ENCODE measurements at places on chromosomes 12 and 14.
A peak's percentile ranks its signal among the peaks of the same experiment; 100 is the strongest.

GRCh38 chr14:74459289-74459946 lies 33.4 kb upstream of the SYNDIG1L start:
- DNase-seq, result no peak

DNA sequence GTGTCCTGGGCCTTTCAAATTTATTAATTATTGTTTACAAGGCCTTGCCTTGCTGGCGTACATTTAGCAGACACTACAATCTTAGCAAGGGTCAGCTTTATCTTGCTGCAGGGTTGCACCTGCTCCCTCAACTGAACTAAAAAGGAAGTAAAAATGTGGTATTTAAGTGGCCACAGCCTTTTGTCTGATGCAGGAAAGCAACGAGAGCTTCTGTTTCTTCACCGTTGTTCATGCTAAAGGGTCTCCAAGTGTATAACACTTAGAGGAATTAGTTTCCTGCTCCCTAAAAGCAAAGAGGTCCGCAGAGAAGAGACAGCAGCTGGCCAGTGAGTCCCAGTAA lies 62.8 kb upstream of the EGLN3 start:
- no peak for DNase-seq

DNA sequence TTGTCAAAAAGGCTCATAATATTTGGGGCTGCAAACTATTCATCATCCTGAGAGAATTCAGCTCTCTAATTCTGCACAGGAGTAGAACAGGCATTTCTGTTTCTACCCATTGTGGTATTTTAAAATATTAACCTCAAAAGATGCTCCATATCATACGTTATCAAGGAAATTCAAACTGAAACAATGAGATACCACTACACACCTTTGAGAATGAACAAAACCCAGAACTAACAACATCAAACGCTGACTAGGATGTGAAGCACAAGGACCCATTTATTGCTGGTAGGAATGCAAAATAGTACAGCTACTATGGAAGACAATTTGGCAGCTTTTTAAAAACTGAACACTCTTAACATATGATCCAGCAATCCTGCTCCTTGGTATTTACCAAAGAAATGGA lies 171.8 kb downstream of the DUSP6 start:
- no peak for DNase-seq

DNA sequence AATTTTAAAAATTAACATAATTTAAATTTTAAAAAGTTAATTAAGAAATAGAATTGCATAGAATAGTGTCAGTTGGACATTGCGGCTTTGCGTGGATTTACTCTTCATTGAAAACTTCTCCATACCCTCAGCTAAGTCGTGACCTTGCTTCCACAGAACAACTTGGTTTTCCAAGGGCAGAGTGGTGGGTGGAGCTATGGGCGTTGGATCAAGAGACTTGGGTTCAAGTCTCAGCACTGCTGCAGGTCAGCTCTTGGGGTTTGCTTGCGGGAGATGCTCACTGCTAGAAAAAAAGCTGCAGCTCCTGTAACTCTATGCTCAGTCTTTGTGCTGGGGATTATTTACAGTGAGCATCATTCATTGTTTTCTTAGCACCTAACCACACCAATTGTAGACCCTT lies 133.7 kb downstream of the PRIMA1 start:
- DNase-seq, result no peak

GRCh38 chr12:108075561-108075960 lies 53.5 kb upstream of the WSCD2 start:
- no peak for DNase-seq

DNA sequence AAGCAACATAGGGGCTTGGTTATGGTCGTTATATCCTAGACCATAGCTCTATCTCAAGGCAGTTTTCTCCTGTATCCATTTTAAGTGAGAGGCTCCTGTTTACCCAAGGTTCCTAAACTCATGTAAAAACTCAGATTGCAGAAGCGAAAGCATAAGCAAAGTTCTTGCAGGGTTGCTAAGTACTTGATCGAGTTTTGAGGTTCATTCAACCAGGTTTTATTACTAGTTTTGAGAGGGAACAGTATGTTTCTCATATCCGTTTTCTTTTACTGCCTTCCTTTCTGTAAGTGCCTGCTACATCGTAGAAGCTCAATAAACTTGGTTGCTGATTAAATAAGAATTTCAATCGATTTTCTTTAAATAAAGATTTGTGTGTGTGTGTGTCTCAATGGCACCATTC lies 5.1 kb downstream of the AKAP3 start:
- no peak for DNase-seq

- DNase-seq, result peak; percentile 70
Measured at GRCh38 chr12:13864081-13864673, 117.2 kb downstream of the GRIN2B start.

DNA sequence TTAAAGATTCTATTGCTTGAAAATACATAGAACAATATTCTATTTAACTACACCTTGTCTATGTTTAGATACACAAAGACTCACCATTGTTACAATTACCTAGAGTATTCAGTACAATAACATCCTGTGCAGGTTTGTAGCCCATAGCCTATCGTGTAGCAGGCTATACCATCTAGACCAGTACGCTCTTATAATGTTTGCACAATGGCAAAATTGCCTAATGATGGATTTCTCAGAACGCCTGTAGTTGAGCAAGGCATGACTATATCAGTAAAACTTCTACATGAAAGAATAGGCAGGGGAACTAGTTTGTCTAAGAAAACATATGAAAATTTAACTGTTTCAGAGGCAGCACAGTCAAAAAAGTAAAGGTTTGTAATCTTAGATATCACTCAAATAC lies 375.9 kb downstream of the DAD1 start:
- DNase-seq, result no peak

DNA sequence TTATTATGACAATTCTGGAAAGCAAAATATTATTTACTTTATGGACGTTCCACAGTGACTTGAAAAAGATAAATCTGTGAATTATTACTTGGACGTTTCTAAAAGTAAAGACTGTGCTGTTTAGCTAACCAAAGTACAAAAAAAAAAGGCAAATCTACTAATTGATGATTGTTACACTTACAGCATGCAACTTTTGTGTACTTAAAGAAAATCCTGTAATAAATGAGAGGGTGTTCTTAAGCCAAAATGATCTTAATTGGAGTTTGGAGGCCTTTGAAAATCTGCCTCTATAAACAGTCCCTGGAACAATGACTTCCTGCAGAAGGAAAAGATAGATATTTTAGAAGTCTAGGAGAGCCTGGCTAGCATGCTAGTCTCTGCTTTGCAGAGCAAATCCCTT lies 434.0 kb upstream of the SYT1 start:
- no peak for DNase-seq

GRCh38 chr12:51025338-51025835 lies 797 bp downstream of the SLC11A2 start:
- DNase-seq, result peak; percentile 33

- DNase-seq, result peak; percentile 17
Measured at GRCh38 chr14:32710731-32711680, 227.7 kb upstream of the NPAS3 start.

- DNase-seq, result no peak
Measured at GRCh38 chr14:95253039-95253630, 66.6 kb downstream of the CLMN start.

GRCh38 chr14:21101802-21102413 lies 1.0 kb downstream of the TMEM253 start:
- no peak for DNase-seq

- DNase-seq, result no peak
Measured at GRCh38 chr12:49369411-49370145, 2.3 kb downstream of the SPATS2 start.

DNA sequence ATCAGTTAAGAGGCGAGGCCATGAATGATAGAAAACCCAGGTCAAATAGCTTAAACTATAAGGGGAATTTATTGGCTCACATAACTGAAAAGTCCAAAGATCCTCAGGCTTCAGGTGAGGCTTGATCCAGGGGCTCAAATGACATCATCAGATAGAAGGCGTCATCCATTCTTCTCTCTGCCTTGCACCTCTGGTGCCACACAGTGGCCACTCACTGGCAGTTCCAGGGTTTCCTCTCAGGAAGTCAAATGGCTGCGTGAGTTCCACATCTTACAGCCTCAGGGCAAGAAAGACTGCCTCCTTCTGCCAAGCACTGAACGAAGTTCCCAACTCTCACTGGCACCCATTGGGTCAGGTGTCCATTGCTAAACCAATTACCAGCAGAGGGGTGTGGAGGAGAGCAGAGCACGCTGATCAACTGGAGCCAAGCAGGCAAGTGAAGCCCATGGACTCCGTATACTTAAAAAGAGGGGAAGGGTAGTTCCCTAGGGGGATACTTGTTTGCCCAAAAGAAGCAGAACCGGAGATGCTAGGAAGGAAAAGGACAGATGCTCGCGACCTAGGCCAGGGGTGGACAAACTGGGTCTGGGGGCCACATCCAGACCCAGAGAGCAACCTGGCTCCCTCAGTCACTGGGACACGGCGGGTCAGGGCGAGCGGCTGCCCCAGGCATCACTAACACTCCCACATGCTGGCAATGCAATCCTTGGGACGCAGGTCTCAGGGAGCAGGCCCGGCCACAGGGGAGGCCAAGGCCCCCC lies 69.3 kb downstream of the SERPINA3 start:
- no peak for DNase-seq

GRCh38 chr12:46386877-46387629 lies 14.5 kb upstream of the SLC38A2 start:
- DNase-seq, result no peak

GRCh38 chr12:6917491-6918231 lies 3.3 kb downstream of the ENO2 start:
- no peak for DNase-seq

GRCh38 chr12:131910302-131911027 lies 16.0 kb downstream of the ULK1 start:
- no peak for DNase-seq

- DNase-seq, result no peak
Measured at GRCh38 chr12:6489449-6489848, 3.6 kb downstream of the MRPL51 start.

- no peak for DNase-seq
Measured at GRCh38 chr12:80118565-80119324, 19.4 kb downstream of the OTOGL start.

DNA sequence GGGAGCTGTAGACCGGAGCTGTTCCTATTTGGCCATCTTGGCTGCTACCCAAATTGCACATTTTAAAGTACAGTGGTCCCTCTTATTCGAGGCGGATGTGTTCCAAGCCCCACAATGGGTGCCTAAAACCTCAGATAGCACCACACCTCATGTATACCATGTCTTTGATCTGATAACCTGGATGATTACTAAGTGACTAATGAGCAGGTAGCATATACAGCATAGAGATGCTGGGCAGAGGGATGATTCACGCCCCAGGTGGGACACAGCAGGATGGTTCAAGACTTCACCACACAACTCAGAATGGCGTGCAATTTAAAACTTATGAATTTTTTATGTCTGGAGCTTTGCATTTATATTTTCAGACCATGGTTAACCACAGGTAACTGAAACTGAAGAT lies 255.0 kb downstream of the AKAP6 start:
- DNase-seq, result no peak

DNA sequence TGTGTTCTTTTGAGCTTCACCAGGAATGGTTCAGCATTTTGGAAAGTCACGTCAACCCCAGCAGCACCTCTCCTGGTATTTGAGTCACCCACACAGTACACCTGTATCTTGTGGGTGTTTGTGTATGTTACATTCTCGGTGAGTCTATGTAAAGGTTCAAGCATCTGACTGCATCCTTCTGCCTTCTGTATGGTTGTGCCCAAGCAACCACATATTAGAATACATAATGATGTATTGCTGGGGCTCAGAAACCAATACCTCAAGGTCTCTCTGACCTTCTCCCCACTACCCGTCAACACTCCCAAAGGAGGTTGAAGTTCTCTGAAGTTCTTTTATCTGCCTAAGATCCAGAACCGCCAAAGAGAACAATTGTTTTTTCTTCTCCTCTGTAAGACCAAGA lies 9.2 kb upstream of the TMEM229B start:
- DNase-seq, result no peak

GRCh38 chr12:130568041-130568440 lies 148.1 kb downstream of the RIMBP2 start:
- DNase-seq, result no peak

- DNase-seq, result no peak
Measured at GRCh38 chr14:51401756-51402155, 161.7 kb downstream of the TMX1 start.

- no peak for DNase-seq
Measured at GRCh38 chr12:71731439-71732356, 23.0 kb upstream of the RAB21 start.

DNA sequence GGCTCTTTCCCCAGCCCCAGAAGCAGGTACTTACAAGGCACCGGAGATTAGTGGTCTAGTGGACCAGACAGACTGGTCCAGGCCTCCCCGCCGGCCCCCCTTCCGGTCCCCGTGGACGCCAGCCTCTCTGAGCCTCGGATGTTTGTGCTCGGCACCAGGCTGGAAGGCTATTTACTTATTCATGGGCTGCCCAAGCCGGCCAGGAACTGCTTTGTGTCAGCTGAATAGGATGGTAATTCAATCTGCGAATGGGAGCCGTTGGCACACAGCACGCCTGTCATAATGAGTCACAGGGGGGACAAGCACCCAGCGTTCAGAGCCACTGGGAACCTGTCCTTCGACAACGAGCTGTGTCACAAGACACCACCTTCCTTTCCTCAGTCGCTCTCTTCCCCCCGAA lies 82.3 kb downstream of the RIMBP2 start:
- DNase-seq, result peak; percentile 44

DNA sequence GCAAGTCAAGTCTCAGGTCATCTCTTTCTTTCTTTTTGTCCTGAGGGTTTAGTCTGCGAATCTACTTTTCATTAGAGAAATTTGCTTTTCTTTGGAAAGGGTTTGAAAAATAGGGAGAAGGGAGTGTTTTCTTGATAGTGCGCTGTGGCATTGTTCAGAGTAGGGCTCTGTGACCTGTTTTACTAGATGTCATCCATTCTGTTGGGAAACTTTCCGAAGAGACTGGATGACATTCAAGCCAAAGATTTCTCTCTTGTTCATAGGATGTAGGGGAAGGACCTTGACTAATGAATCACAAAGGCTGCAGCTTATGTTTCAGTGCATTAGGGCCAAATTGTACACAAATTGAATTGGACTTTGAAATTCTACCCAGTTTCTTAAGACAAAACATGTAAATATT lies 14.7 kb downstream of the DLST start:
- DNase-seq, result no peak

DNA sequence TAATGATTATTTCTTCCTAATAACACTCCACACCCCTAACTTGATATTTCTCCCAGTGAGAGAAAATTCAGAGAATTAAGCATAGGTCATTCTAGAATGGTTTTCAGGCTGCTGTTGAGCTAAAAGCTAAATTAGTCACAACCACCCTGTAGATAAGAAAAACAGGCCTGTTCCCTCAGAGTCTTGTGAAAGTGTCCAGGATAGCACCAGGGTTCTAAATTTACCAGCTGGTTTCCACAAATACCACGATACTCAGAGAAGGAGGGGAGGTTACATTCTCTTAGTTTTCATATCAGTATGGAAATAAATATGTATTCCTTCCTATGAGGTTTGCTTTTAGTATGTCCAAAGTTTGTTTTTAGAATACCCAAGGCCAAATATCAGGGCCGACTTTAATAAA lies 66.0 kb upstream of the YARS2 start:
- no peak for DNase-seq

GRCh38 chr12:120096671-120097202 lies 19.8 kb downstream of the RAB35 start:
- no peak for DNase-seq
